Testis (tissue), 5 donors: ENCODE measurements at places on chromosomes 5 and 9.

- no peak for DNase-seq
Observed at GRCh38 chr5:165627548-165628170, 2122.2 kb downstream of the MAT2B start.

DNA sequence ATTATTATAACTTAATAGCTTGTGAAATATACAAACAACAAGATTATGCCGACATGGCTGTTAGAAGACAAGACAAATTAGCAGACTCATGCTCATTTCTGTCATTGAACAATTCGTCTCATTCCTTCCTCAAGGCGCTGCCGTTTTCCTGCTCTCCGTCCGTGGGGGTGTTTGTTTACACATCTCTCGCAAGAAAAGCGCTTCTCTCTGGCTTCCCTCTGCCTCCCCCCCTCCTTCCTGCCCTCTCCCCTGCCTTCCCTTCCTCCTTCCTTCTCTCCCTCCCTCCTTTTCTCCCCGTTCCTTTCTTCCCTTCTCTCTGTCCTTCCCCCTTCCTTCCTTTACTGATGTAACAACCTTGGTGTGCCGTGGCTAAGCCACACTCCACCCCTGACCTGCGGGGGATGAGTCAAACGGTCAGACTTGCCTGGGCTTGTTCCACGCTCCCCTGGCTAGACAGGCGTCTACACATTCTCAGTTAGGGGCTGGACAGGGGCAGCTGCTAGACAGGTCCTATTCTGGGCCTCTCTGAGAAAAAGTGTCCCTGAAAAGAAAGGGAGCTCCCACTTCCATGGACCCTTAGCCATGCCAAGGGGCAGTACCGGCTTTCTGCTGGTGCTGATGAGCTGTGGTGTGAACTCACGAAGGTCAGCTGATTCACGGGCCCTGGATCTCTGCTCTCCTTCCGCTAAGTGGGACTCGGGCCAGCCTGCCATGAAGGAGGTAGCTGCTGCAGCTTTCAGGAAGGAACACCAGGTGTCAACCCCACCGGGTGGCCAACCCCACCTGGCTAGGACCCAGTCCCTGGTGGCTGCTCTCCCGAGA, 32.0 kb upstream of the SPTLC1 start:
- peak; percentile 65 for DNase-seq

GRCh38 chr5:116750631-116751580, 176.3 kb upstream of the SEMA6A start:
- no peak for DNase-seq

GRCh38 chr9:134662143-134662876, 20.7 kb downstream of the COL5A1 start:
- peak; percentile 42 for DNase-seq

DNA sequence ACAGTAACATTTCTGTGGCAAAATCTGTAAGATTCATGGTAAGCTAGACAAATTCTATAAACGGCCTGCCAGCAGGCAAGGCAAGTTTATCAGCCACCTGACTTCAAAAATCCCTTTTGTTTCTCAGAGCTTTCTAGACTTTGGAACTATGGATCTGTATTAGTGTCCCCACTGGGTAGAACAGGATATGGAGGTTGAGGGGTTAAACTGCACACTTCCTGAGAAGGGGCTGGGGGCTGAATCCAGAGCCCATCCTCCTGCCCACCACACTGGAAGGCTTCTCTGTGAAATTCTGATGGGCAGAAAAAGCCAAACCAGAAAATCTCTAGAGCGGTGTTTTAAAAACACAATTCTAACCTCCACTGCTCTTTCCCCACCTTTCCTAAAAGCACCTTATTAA, 128.7 kb downstream of the ENTREP1 start:
- DNase-seq, result no peak

GRCh38 chr9:120757026-120757913, 35.9 kb downstream of the FBXW2 start:
- no peak for DNase-seq

- DNase-seq, result peak; percentile 14
Observed at GRCh38 chr9:106025453-106025852, 331.1 kb downstream of the TMEM38B start.

- DNase-seq, result no peak
Observed at GRCh38 chr5:162096448-162096847, 28.9 kb downstream of the GABRG2 start.

- peak; percentile 81 for DNase-seq
Observed at GRCh38 chr5:88680253-88681132, 202.5 kb downstream of the MEF2C start.

- no peak for DNase-seq
Observed at GRCh38 chr9:76643399-76644117, 120.7 kb upstream of the PCA3 start.

GRCh38 chr5:14421851-14422250, 159.7 kb upstream of the OTULINL start:
- DNase-seq, result no peak

- DNase-seq, result no peak
Observed at GRCh38 chr5:89613222-89613956, 730.4 kb upstream of the MEF2C start.

DNA sequence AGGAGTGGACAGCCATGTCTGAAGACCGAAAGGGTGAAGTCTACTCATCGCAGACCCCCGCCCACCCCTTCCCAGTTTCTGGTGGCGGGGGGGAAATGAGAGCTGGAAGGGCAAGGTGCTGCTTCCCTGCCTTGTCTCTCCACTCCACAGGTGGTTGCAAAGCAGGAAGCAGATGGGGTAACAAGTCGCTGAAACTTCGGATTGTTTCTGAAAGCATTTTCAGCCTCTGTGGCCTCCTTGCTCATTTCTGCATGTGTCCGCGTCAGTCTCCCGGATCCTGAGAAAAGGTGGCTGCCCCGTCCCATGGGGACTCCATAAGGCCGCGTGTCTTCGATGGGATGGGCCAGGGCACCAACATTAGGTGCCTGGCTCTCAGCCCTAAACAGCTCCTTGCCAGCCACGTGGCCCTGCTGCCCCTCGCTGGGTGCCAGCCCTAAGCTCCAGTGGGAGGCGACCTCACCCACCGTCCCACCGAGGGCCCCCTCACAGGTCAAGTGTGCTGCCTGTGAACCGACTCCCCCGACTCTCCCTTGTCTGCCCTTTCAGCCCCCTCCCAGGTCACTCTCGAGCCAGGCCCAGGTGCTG, 971 bp downstream of the PHYKPL start:
- no peak for DNase-seq

DNA sequence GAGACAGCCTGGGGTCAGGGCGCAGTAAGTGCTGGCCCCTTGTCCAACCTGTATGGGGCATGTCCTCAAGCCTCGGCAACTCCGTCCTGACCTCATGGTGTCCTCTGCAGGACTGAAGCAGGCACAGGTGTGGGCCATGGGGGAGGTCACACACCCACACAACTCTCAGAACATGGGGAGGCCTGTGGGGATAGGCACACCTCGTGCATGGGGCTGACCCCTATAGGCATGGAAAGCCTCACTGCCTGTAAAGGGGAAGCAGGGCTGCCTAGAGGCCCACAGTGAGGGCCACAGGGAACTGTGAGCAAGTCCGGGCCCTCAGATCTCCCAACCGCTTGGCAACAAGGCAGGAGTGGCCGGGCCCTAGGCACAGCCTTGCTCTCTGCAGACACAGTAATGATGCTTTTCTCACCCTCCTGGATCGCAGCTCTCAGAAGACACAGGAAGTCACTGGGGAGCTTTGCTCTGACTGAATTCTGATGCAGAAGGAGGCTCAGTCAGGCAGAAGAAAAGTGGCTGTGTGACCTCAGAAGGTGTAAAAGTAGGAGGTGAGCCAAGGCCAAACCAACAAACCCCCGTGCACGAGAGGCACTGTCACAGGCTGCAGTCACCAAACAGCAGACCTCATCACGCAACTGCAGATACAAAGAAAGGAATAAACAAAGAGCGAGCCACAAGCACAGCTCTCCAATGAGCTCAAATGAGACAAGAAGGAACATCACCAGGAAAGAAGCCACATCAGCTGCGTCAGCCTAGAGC, 5.4 kb downstream of the IPPK start:
- DNase-seq, result no peak

- DNase-seq, result no peak
Observed at GRCh38 chr5:159928122-159928909, 12.0 kb downstream of the ADRA1B start.

DNA sequence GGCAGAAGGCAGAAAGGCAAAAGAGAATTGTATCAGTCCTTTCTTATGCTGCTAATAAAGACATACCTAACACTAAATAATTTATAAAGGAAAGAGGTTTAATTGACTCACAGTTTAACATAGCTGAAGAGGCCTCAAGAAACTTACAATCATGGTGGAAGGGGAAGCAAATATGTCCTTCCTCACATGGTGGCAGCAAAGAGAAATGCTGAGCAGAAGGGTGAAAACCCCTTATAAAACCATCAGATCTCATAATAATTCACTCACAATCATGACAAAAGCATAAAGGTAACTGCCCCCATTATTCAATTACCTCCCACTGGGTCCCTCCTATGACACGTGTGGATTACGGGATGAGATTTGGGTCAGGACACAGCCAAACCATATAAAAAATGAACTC, 312.5 kb upstream of the PTGER4 start:
- no peak for DNase-seq

DNA sequence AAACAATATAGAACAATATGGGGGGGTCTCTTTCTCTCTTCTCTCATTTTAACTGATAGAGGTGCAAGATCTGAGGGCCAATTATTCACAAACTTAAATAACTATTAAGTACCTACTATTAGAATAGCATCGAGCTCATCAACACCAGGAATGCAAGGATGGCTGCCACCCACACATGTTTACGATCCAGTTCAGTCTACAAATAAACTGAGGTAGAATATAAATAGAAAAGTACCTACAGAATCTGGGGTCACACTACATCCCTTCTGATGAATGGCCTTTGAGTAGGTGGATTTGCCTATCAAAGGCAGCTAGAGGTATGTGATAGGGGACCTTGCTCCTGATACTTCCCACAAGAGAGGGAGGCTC, 91.8 kb upstream of the ZNF366 start:
- DNase-seq, result no peak

DNA sequence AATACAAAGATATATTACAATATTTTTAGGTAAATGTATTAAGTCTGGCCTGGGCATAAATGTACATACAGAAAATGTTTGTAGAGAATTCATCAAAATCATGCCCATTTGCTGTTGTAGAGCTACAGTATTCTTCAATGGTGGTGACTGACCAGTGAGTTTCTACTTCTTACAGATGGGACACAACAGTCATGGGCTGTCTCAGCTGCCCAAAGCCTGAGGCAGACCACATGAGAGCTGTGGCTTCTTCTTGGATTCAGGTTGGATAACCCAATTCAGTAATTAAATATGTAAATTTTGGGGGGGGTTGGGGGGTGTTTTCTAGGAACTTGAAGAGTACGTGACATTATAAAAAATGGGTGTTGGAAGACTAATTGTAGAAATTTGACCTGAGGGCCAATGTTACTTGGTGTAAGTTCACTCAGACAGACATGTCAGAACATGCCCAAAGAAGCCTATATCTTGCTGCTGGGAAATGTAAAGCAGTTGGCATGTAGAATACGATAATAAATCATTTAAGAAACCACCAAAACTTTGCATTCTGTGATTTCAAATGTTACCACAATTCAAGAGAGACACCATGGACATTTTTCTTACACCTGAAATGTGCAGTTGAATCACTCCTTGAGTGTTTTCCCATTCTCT, 17.9 kb downstream of the STARD4 start:
- no peak for DNase-seq

DNA sequence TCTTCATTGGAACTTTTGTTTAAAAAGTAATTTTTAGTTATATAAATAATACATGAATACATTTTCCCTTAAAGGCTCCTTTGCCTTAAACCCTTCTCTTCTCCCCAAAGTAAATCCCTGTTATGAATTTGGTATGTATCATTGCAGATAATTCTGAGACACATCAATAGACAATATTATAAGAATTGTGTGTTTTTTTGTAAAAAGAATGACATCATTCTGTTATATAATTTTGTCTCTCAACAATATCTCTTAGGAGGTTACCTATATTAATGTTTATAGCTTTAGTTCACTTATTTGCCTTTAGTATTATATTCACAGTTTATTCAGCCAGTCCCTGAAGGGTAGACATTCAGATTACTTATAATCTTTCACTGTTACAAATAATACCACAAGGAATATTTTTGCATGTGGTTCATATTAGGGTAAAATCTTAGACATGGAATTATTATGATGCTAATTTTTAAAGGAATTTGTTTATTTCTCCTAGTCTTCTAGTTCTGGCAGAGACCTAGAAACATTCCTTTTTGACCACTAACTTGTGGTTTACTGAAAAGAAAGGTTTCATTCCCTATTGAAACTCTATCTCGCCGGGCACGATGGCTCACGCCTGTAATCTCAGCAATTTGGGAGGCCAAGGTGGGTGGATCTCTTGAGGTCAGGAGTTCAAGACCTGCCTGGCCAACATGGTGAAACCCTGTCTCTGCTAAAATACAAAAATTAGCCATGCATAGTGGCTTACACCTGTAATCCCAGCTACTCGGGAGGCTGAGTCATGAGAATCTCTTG, 105.6 kb downstream of the KCTD16 start:
- no peak for DNase-seq

DNA sequence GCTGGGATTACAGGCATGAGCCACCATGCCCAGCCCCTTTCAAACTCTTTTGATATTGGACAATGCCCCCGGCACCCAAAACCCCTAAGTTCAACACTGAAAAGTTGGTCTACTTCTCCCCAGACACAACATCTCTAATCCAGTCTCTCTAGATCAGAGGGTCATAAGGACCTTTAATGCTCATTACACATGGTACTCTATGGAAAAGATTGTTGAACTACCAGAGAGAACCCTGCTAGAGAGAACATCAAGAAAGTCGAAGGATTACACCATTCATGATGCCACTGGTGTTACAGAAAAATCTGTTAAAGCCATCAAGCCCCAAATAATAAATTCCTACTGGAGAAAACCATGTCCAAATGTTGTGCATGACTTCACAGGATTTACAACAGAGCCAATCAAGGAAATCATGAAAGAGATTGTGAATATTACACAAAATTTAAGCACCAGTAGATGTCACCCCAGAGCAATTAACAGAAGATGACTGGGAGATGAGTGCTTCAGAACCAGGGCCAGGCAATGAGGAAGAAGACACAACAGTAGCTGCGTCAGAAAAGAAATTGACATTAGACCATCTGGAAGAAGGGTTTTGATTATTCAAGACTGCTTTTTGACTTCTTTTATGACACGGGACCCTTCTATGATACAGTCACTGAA, 28.3 kb upstream of the NIPAL4 start:
- DNase-seq, result peak; percentile 26

- peak; percentile 0 for DNase-seq
Observed at GRCh38 chr5:133849116-133849515, 119.3 kb downstream of the C5orf15 start.

DNA sequence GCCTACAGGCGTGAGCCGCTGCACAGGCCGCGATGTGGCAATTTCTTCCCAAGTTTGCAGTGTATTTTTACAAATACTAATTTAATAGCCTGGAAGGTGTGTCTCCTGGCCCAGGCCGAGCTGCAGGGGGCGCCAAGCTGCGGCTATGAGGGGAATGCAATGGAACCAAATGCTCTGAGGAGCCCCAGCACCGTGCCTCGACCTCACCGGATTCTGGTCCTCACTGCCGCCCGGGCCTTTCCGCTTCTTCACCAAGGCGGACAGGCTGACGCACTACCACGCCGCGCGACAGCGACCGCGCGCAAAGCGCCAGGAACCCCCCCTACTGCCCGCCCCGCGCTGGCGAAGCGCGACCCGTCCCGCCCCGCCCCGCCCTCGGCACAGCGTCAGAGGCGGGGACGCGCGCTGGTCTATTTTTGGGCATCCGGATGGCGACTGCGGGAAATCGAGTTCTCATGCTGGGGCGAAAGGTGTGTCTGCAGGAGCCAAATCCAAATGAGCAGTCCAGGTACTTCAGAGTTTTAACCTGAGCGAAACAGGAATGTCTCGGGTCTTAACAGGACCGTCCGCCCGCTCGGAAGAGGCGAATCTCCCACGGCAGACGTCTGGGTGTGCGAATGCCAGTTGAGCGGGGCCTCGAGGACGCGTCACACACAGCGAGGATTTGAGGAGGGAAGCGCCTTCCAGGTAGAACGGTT, 31.7 kb upstream of the PRXL2C start:
- DNase-seq, result peak; percentile 89
